Activated T-helper 17 cell treated with anti-CD3 and anti-CD28 coated beads, Interleukin-2, amount 50 U/mL, for 72 hours (primary cell): ENCODE measurements at places on chromosomes 12 and 14.

DNA sequence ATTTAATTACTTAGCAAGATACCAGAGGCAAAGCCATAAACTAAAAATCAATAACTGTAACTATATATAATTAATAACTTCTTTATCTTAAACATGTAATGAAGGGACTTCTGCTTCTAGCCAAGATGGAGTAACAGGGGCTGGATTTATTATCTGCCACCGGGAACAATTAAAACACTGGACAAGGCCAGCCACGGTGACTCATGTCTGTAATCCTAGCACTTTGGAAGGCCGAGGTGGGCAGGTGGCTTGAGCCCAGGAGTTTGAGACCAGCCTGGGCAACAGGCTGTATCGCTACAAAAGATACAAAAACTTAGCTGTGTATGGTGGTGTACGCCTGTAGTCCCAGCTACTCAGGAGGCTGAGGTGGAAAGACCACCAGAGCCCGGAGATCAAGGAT is 113.6 kb downstream of the TAOK3 start:
- ATAC-seq = no peak

GRCh38 chr12:77996670-77997069 is 166.0 kb downstream of the NAV3 start:
- no peak for ATAC-seq

- ATAC-seq = no peak
Measured at GRCh38 chr14:38187528-38187927, 20.2 kb upstream of the SSTR1 start.

- peak; percentile 84 for ATAC-seq
Measured at GRCh38 chr14:92670643-92671366, 77.6 kb downstream of the LGMN start.

GRCh38 chr12:93266-94005 is 26.9 kb downstream of the IQSEC3 start:
- no peak for ATAC-seq

DNA sequence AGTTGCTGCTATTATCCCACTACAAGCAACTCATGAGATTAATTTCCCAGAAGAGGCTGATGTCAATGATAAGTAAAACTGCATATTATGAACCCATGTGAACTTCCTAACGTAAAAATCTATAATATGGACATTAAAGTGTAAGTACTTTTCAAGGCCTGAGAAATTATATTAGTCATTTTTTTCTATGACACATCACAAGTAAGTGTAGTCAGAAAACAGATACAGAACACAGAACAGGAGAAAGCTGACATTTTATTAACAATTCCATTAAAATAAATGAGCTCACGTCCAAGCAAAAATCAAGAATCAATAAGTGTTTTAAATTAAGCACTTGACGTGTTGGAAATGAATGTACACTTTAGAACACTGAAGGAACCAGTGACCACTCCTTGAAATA is 155.0 kb downstream of the MDGA2 start:
- no peak for ATAC-seq

- ATAC-seq = no peak
Measured at GRCh38 chr14:104440297-104440956, 139.1 kb upstream of the C14orf180 start.

- ATAC-seq = no peak
Measured at GRCh38 chr12:71846322-71846940, 6.9 kb downstream of the TBC1D15 start.

GRCh38 chr12:11749943-11750690 is 100.6 kb downstream of the ETV6 start:
- ATAC-seq = no peak

GRCh38 chr12:94092516-94093241 is 55.7 kb upstream of the PLXNC1 start:
- ATAC-seq = no peak

- ATAC-seq = no peak
Measured at GRCh38 chr12:108802101-108802961, 55.1 kb downstream of the SSH1 start.

GRCh38 chr12:6914246-6914946 is at the start of gene ENO2:
Gene ENO2 (plus strand): TSS chr12:6914580. CDS start chr12:6915833, 1,253 bp downstream.
- ATAC-seq = peak; percentile 97

DNA sequence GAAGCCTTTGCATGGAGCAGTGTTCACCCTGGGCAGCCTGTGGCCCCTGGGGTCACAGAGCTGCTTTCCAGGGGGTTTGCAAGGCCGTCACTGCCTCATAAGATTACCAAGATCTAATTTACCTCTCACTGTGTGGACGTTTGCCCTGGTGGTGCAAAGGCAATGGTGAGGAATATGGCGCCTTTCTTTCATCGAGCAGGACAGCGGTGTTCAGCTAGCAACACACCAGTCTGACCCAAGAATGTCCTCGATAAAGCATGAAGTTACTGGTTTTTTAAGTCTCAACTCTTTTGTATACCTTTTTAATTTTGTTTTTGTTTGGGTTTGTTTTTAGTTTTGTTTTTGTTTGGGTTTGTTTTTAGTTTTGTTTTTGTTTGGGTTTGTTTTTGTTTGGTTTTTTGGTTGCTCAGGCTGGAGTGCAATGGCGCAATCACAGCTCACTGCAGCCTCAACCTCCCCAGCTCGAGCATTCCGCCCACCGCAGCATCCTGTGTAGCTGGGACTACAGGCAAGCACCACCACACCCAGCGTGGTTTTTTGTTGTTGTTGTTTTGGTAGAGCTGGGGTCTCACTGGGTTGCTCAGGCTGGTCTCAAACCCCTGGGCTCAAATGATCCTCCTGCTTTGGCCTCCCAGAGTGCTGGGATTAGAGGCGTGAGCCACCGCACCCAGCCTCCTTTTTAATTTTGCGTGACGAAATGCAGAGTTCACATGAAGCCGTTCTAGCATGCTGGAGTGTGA is 57.9 kb downstream of the PPP2R5C start:
- ATAC-seq = no peak

DNA sequence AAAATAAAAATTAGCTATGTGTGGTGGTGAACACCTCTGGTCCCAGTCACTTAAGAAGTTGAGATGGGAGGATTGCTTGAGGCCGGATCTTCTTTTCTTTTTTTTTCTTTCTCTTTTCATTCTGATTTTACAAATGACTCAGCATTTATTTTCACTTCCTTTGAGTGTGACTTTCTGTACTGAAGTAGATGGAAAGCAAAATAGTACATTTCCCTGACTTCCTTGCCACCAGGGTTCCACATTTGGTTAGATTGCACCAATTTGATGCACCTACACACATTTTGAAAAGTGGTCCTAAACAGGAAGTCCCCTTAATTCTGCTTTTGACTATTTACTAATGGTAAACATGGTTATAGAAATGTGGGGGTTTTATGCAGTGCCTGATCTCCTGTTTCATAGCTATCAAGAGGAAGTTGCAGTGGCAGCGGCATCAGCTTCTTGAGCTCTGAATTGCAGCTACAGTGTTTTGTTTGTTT is 13.0 kb upstream of the LEMD3 start:
- ATAC-seq = peak; percentile 85

- peak; percentile 44 for ATAC-seq
Measured at GRCh38 chr12:32390572-32391219, 8.7 kb upstream of the FGD4 start.

DNA sequence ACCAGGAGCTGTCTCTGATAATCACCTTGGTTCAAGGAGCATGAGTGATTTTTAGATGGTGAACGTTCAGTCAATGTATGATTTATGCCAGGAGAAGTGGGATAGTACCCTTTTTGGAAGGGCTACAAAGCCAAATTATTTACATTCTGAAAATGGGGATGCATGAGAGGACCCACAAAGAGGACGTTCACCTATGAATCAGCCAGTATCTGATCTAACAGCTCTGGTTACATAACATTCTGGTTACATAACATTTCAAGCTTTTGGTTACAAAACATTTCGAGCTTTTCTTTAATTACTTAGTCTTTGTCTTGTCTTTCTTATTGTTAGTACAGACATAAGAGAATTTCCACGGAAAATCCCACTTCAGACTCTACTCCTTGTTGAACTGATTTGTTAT is 68.8 kb downstream of the SLCO1A2 start:
- no peak for ATAC-seq

GRCh38 chr12:49973361-49973830 is 649 bp downstream of the AQP6 start:
- no peak for ATAC-seq

GRCh38 chr14:92247341-92247740 is 75.6 kb upstream of the SLC24A4 start:
- ATAC-seq = no peak

DNA sequence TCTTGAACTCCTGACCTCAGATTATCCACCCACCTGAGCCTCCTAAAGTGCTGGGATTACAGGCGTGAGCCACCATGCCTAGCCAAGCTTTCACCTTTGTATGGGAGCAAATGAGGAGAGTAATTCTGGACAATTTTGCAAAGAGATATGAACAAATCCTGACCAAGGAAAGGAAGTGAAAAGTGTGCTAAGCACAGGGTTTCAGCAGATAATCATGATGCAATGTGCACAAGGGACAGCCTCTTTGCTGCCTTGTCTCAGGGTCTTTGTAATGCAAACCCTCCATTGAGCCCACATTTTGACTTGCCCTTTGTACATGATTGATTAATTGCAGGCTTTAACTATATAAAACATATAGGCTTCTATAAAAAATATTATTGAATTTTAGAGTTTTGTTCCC is 9.2 kb upstream of the PYGL start:
- no peak for ATAC-seq

- ATAC-seq = no peak
Measured at GRCh38 chr12:95017482-95017881, 14.0 kb upstream of the NDUFA12 start.

DNA sequence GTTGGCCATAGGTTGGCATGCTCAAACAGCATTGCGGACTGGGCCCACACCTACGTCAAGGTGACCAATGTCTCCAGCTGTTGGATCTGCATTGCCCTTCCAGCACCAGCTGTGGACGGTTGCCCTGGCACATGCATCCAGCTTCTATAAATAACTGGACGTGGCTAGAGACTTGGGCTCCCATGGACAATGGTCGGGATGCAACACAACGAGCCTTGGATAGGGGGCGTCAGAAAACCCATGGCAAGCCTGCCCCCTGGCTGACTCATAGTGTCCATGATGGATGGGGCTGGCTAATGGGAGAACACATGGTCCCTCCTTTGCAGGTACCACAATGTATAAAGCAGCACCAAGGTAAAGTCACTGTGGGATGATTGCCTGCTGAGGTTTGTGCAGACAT is 331.6 kb upstream of the FAR2 start:
- no peak for ATAC-seq

GRCh38 chr14:95659293-95659989 is 26.8 kb upstream of the TCL1B start:
- no peak for ATAC-seq

DNA sequence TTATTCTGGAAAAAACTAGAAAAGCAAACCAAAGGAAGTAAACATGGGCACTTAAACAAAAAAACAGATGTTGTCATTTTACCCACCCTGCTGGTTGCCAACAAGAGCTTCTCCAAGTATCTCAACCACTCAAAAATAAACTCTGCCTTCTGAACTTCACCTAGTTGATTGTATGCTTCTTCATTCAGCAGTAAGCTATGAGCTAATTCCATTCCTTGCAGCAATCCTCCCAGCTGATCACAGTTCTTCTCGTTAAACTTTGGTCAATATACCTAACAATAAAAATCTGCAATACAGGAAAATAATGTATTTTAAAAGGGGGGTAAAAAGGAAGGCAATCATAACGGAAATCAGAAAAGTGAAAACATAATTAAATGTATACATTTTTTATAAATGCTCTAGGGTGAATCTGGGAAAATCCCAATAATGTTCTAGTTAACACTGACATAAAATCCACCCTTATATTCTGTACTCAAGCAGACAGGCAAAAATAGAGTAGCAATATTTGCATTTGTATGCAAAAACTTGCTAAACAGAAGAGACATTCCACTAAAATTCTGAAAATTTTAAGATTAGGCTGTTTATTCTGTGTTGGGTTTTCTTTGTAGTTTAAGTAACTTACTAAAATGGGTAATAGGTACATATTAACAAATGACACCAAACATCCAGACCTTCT is 17.4 kb downstream of the HEATR5A start:
- ATAC-seq = no peak

DNA sequence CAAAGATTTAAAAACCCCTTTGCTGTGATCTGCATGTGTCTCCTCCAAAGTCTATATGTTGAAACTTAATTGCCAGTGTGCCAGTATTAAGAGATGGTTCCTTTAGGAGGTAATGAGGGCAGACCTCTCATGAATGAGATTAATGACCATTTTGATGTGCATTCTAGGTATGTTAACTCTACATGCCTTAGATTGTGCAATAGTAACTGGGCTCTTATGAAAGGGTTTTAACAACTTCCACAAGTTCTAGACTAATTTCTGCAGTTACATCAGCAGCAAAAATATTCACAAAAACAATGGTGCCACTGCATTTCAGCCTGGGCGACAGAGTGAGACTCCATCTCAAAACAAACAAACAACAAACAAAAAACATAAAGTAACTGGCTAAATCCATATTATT is 3.8 kb upstream of the TAS2R10 start:
- no peak for ATAC-seq

- peak; percentile 43 for ATAC-seq
Measured at GRCh38 chr14:21068521-21069387, 1.4 kb upstream of the ARHGEF40 start.

DNA sequence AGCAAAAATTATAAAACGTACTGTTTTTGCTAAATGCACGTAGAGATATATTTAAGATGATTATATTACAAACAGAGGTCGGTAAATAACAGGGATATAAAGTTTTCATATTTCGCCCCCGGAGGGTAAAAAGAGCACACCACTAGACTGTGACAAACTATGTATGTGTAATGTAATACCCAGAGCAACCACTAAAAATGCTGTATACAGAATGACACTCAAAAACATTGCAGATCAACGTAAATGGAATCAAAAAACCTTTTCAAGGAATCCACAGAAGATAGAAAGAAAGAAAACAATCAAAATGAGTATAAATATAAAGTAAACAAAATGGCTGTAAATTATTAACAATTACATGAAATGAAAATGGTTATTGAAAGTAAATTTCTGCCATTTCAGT is 37.6 kb upstream of the PRB4 start:
- ATAC-seq = no peak

GRCh38 chr14:36315159-36315853 is 5.1 kb downstream of the MBIP start:
- ATAC-seq = peak; percentile 83

DNA sequence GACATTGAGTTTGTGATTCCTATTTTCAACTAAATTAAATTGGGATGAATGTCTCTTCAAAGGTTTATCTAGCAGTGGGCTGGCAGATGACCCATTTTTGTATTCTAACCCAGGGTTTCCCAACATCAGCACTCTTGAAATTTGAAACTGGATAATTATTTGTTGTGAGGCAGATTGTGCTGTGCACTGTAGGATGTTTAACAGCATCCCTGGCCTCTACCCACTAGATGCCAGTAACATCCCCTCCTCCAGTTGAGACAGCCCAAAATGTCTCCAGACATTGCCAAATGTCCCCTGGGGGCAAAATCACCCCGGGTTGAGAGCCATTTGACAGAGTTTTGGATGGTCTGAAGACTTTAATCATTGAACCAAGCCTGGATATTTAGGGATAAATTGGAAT is 11.1 kb downstream of the DAAM1 start:
- no peak for ATAC-seq

- no peak for ATAC-seq
Measured at GRCh38 chr12:49288922-49289555, 5.9 kb upstream of the PRPH start.
